ENCODE measurements at places on chromosomes 12 and 14. TPM values are rescaled to one million over a fixed set of nuclear protein-coding genes. Genes with fewer than 3 reads are reported as not detected.

- no peak overlapping the region for H3K4me3 ChIP-seq
- peaks cover 9% of the 10 kb centered on the region for H3K27me3 ChIP-seq
- H3K4me1 ChIP-seq = no peaks in the 10 kb centered on the region
- no peaks in the 10 kb centered on the region for H3K36me3 ChIP-seq
- DNase-seq = peak; percentile 79
- H3K27ac ChIP-seq = no peak overlapping the region
Measured at GRCh38 chr14:99995700-99996356, 69.4 kb upstream of the EVL start.

- H3K4me1 ChIP-seq = peaks cover 7% of the 10 kb centered on the region
- no peak overlapping the region for H3K27ac ChIP-seq
- no peaks in the 10 kb centered on the region for H3K36me3 ChIP-seq
- no peak for DNase-seq
- no peak overlapping the region for H3K4me3 ChIP-seq
Measured at GRCh38 chr12:49970658-49971057, 2.1 kb upstream of the AQP6 start.

DNA sequence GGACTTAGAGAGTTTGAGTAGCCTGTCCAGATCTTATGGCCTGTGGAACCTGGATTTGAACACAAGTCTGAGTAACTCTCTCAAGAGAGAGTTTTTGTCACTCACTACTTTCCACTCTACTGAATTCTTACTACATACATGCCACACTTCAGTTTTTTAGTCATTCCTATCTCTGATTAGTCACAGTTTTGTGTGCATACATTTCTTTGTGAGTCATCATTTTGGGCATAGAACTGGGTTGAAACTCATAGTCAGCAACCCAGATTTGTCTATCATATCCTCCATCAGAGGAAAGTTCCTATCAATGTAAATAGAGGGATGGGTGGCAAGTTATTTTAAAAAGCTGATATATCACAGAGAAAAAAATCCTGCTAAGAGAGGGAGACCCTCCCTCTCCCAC lies 42.9 kb downstream of the FLRT2 start:
- H3K27ac ChIP-seq = no peak overlapping the region
- DNase-seq = no peak
- H3K4me3 ChIP-seq = no peak overlapping the region
- no peaks in the 10 kb centered on the region for H3K4me1 ChIP-seq

DNA sequence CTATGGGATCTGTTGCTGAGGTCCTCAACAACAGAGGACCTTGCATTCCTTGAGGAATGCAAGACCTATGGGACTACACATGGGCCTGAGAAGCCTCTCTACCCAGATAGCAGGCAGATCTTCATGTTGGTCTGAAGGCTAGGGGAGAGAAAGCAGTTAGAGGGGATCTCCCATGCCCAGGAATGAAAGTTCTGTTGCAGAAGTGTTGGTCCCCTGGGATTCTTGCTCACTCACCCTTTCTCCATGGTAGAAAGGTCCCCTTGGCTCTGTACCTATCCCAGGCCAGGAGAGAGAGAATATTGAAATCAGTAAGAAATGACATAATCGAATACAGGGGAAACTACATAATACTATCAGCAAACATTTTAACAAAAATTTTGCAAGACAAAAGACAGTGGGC lies 16.5 kb upstream of the KLRC1 start:
- no peak overlapping the region for H3K27ac ChIP-seq
- H3K27me3 ChIP-seq = no peaks in the 10 kb centered on the region
- H3K4me1 ChIP-seq = no peaks in the 10 kb centered on the region
- DNase-seq = no peak
- no peak overlapping the region for H3K4me3 ChIP-seq

DNA sequence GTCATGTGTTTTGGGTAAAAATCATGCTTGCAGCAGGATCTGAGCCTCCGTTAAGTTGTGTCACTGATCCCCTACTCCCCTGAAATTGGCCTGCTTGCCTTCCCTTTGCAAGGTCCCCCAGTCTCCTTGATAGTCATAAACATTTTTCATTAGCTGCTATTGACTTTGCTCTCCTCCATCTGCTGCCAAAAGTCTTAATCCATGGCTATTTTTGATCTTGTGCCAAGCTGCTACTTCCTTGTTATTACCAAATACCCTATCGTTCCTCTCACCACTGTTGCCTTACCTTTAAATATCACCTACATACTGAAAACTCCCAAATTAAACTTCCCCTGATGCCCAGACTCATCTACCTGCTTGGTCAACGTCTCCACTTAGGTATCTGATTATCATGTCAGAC lies 148.3 kb downstream of the PHLDA1 start:
- H3K27ac ChIP-seq = no peak overlapping the region
- no peak overlapping the region for H3K4me3 ChIP-seq
- H3K27me3 ChIP-seq = no peaks in the 10 kb centered on the region
- H3K36me3 ChIP-seq = no peaks in the 10 kb centered on the region
- DNase-seq = no peak

SLCO1B1 gene
- not detected for total RNA-seq

DNA sequence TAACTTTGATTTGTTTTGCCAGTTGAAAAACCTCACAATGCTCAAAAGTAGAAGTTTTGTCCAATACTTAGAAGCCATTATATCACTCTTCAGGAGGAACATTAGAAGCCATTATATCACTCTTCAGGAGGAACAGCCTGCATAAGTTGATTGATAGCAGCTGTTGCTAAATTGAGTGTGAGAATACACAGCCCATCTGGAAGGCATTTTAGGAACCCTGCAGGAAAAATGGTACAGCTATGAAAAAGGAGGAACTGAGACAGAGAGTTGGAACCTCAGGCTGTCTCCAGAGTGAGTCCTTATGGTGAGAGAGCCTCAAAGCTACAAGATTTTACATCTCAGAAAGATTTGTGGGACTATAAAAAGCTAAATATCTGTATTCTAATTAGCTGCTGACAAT lies 207.0 kb downstream of the MYRFL start:
- no peak overlapping the region for H3K27ac ChIP-seq
- H3K27me3 ChIP-seq = no peaks in the 10 kb centered on the region
- no peak overlapping the region for H3K4me3 ChIP-seq
- no peaks in the 10 kb centered on the region for H3K36me3 ChIP-seq

DNA sequence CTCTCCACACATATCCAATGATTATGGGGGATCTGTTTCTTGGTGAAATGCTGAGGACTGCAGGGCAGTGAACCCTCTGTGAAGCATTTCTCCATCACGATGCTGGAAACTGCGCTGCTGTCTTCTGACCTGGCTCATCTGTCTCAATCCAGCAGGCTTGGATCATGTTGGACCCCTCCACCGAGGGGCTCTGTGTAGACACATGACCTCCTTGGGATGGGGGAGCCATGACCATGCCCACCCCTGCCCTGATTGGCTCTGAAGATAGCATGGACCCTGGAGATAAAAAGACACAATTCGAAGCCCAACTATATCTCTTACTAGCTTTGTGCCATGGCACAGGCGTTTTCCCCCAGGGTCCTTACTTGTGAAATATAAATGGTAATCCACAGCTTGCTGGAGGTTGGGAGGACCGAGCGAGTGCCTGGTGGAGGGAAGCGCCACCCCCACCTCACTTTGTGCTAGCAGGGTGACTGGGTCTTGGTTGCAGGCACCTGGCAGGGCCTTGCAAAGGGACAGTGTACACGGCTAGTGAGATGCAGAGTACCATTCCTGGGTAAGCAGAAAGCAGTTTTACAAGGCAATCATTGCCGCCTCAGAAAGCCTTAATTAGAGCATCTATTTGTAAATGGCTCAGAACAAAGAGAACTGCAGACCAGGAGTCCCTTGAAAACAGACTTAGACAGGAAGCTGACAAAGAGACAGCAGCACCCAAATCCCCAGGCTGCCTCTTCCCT lies 2.4 kb upstream of the KRT83 start:
- no peaks in the 10 kb centered on the region for H3K36me3 ChIP-seq
- no peak for DNase-seq
- no peak overlapping the region for H3K4me3 ChIP-seq

PGF gene
- total RNA-seq = 10.5 TPM

CFAP54 gene
- 2.1 TPM for total RNA-seq

STAB2 gene
- total RNA-seq = 0.48 TPM

ETFBKMT gene
- total RNA-seq = 0.40 TPM

Data from transverse colon (tissue), 4 donors.